ENCODE measurements at places on chromosomes 7 and 10. TPM values are rescaled to one million over a fixed set of nuclear protein-coding genes. Genes with fewer than 3 reads are reported as not detected.

PAPOLB gene
- 0.17 TPM for total RNA-seq

LIPM gene
- not detected for total RNA-seq

DNA sequence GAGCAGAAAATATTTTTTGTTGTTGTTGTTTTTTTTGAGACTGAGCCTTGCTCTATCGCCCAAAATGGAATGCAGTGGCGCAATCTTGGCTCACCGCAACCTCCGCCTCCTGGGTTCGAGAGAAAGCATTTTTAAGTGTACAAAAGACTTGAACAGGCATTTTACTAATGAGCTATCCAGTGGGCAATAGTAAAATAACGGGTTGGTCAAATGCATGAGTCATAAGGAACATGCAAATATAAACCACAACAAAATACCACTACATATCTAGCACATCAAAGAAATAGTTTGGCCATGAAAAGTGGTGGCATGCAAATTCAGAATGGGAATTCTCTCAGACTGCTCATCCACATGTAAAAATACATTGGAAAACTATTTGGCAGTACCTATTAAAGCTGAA lies 71.7 kb upstream of the TMEM106B start:
- DNase-seq = no peak
- no peak overlapping the region for H3K27ac ChIP-seq
- no peaks in the 10 kb centered on the region for H3K4me1 ChIP-seq
- no peaks in the 10 kb centered on the region for H3K36me3 ChIP-seq
- no peaks in the 10 kb centered on the region for H3K27me3 ChIP-seq
- H3K4me3 ChIP-seq = no peak overlapping the region

GDF2 gene
- not detected for total RNA-seq

PODXL gene
- 22.1 TPM for total RNA-seq

DNA sequence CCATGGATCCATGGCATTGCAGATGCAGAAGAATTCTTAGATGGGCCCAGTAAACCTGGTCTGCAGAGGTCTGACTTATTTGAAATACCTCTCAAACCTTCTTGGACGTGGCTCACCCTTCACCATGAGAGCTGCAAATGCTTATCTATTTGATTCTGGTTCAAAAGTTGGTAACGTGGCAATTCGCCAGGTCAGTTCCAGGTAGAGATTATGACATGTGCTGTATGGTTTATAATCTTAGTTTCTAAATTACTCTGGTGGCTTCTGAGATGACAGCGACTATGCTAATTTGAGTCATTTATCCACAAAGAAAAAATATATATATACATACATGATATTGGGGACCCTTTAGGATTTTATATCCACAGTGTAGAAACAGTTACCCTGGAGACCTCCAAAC lies 68.8 kb downstream of the NRP1 start:
- no peak overlapping the region for H3K27ac ChIP-seq
- H3K27me3 ChIP-seq = no peaks in the 10 kb centered on the region
- no peaks in the 10 kb centered on the region for H3K36me3 ChIP-seq
- no peaks in the 10 kb centered on the region for H3K4me1 ChIP-seq

DNA sequence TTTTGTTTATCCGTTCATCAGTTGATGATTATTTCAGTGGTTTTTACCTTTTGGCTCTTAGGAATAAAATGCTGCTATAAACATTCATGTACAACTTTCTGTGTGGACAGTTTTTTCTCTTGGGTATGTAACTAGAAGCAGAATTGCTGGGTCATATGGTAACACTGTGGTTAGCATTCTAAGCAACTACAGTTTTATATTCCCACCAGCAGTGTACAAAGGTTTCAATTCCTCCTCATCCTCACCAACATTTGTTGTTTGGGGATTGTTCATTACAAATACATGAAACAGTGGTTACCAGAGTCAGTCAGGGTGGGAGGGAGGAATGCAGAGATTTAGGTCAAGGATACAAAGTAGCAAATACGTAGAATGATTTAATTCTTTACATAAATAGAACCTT lies 97.0 kb downstream of the NPSR1 start:
- no peaks in the 10 kb centered on the region for H3K36me3 ChIP-seq
- peaks cover 2% of the 10 kb centered on the region for H3K4me1 ChIP-seq
- H3K4me3 ChIP-seq = no peak overlapping the region
- H3K27me3 ChIP-seq = no peaks in the 10 kb centered on the region
- no peak for DNase-seq
- H3K27ac ChIP-seq = no peak overlapping the region

UCN3 gene
- not detected for total RNA-seq

DNA sequence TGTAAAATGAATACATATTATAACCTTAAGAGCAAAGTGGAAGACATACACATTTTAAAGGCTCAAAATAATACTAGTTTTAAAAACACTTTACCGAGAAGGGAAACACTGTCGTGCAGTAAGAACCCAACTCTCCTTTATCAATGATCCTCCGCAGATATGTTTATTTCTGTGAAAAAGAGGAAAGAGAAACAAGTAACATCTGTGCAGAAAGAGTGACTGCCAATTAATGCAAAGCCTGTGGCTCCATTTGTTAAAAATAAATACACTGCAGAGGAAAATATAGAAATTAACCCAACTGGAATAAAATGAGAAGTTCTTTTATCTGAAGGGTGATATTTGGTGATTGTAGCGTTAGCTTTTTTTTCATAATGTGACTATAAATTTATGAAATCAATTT lies 62.7 kb downstream of the HGF start:
- H3K27me3 ChIP-seq = peaks cover 8% of the 10 kb centered on the region
- peaks cover 12% of the 10 kb centered on the region for H3K4me1 ChIP-seq
- H3K27ac ChIP-seq = no peak overlapping the region
- no peak for DNase-seq

NOS3 gene
- 0.75 TPM for total RNA-seq

- H3K36me3 ChIP-seq = no peaks in the 10 kb centered on the region
- no peaks in the 10 kb centered on the region for H3K27me3 ChIP-seq
- DNase-seq = no peak
- H3K27ac ChIP-seq = no peak overlapping the region
- no peaks in the 10 kb centered on the region for H3K4me1 ChIP-seq
Measured at GRCh38 chr10:48896756-48897440, 42.7 kb downstream of the LRRC18 start.

GRCh38 chr7:83684928-83685327 lies 36.0 kb upstream of the SEMA3E start:
- no peaks in the 10 kb centered on the region for H3K4me1 ChIP-seq
- H3K4me3 ChIP-seq = no peak overlapping the region
- H3K27ac ChIP-seq = no peak overlapping the region
- no peak for DNase-seq
- H3K27me3 ChIP-seq = peaks cover 5% of the 10 kb centered on the region

GRCh38 chr10:1036341-1036791 lies 10.7 kb upstream of the IDI2 start:
- peaks cover 31% of the 10 kb centered on the region for H3K36me3 ChIP-seq
- no peak overlapping the region for H3K27ac ChIP-seq
- no peak for DNase-seq
- no peaks in the 10 kb centered on the region for H3K4me1 ChIP-seq

DNA sequence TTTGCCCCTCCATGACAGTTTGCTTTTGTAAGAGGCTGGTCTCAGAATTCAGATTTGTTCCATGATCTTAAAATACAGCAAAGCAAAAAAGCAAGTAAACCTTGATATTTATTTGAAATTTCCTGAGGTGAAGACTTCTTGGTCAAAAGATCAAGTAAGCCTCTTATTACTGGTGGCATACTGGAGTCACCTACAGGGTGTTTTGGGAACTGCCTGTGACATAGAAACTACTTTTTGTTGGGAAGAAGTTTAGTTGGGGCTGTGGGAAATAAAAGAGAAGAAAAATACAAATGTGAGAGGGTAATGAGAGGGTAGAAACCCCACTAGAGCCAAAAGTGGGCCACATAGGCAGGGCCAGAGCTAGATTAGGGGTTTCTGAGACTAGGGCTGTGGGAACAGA lies 217.9 kb downstream of the OTUD1 start:
- H3K4me1 ChIP-seq = peaks cover 35% of the 10 kb centered on the region
- peak; percentile 69 for DNase-seq
- H3K4me3 ChIP-seq = no peak overlapping the region

All from A673 (cell line).